ENCODE measurements at places on chromosomes 3 and 15.

DNA sequence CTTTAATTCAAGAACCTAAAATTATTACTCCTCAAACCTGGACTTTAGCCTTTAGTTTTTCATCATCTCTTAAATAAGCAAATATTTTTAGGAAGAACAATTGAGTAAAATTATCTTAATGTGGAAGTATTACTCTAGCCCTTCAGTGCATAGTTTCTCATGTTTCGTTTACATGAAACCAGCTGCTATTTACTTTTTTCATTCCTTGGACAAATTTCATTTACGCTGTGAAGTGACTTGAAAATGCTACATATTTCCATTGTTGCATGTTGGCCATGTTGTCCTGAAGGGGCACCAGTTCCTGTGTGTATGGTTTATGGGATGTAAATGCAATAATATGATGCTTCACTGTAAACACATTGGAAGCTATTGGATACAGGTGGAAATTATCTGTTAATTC is 49.9 kb downstream of the SLC25A26 start:
- no peak for DNase-seq

DNA sequence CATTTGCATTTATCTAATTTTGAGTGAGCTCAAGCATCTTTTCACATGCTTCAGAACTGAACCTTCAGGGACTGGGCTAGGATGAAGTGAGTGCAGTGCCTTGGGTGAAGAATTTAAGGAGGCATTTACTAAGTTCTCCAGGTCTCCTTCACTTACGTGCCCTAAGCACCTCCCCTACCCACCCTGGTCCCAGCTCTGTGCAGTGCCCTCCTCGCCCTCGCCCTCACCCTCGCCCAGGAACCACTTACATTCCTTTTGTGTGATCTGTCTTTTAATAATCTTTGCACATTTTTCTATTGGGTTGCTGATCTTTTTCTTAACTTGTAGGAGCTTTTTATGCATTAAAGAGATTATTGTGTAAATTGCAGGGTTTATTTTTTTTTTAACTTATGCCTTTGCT is 322.6 kb downstream of the THSD4 start:
- DNase-seq: no peak

- no peak for DNase-seq
These were observed 587.1 kb upstream of the ZNF717 start for GRCh38 chr3:76372497-76372896.

GRCh38 chr15:80992441-80992840 is 2.8 kb upstream of the MESD start:
- DNase-seq: no peak

DNA sequence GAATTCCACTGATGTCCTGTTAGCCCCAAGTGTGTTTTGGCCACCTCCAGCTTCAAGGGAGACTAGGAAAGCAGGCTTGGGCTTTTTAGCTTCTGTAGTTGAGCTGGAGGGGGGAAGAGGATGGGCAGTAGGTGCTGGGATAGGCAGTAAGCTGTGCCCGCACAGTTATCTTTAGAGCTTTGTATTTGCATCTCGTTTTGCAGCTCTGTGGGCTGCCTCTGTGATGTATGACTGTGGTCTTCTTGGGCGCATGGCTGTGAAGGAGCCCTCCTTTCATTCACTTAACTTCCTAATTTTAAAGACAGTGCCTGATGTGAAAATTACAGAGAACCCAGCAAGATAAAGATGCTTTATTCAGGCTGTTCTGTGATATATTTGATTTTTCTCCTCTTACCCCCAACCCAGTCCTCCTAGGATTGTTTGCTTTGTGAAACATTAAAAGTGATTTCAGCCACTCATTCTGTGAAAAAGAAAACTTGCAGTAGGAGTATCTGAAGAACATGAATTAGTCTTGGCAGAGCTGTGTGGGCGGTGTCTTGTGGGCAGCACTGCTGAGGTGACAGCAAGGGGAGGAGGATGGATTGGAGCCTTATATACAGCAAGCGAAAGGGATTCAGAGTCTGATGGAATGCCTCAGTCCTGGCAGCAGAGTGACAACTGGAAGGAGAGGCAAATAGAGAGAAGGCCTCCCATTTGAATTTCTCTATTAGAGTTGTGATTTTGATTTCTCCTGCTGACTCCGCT is 74.3 kb downstream of the LARS2 start:
- no peak for DNase-seq

GRCh38 chr3:73036694-73037591 is 24.5 kb upstream of the EBLN2 start:
- no peak for DNase-seq

- no peak for DNase-seq
These were observed 41.6 kb downstream of the WNT5A start for GRCh38 chr3:55445551-55445950.

DNA sequence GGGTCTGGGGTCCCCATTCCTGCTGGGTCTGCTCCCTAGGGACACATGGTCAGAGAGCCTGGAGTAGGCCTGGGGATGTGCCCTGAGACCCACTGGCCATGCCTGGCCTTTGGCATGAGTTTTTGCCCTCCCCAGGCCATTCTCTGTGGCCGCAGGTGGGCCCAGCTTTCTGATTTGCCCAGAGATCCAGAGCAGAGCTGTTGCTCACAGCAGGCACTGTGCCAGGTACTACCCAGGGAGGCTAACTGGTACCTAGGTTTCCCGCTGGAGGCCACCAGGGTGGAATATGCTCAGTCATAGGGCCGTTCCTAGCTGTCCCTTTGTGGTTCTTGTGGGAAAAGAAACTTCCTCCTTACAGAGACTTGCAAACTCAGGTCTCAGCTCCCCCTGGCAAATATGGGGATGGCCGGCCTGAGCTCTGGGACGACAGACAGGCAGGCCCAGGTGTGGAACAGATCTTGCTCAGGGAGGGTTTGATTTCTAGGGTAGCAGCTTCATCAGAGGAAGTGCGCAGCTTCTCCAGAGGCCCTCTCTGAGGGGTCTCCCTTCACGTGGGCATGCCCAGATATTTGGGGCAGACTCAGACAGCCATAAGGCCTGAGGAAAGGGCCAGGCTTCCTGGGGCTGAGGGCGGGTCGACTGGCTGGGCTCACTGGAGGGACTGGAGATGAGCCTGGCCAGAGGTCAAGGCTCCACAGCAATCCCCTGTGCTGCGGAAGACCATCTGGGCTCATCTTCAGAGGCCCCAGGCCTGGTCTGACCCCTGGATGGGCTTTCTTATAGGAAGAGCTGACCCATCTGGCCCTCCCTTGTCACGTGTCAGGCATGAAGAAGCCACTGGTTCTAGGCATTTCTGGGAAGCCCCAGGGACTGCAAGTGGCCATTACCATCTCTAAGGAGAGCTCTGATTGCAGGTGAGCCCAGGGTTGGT is 28.0 kb downstream of the ACAA1 start:
- DNase-seq: no peak

- no peak for DNase-seq
These were observed 30.4 kb downstream of the NXPE3 start for GRCh38 chr3:101809178-101810021.

DNA sequence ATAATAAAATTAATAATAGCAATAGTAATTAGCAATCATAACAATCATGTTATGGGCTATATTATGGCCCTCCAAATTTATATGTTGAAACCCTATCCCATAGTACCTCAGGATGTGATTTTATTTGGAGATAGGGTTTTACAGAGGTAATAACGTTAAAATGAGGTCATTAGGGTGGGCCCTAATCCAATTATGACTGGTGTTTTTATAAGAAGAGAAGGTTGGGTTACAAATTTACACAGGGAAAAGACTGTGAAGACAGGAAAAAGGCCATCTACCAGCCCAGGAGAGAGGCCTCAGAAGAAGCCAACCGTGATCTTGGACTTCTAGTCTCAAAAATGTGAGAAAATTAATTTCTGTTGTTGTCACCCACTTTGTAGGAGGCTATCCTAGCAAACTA is 353.1 kb downstream of the CHL1 start:
- DNase-seq: no peak

GRCh38 chr3:184186902-184187207 is 856 bp downstream of the ABCF3 start:
- DNase-seq: no peak

- DNase-seq: no peak
These were observed 24.2 kb upstream of the SLC30A4 start for GRCh38 chr15:45546789-45547188.

DNA sequence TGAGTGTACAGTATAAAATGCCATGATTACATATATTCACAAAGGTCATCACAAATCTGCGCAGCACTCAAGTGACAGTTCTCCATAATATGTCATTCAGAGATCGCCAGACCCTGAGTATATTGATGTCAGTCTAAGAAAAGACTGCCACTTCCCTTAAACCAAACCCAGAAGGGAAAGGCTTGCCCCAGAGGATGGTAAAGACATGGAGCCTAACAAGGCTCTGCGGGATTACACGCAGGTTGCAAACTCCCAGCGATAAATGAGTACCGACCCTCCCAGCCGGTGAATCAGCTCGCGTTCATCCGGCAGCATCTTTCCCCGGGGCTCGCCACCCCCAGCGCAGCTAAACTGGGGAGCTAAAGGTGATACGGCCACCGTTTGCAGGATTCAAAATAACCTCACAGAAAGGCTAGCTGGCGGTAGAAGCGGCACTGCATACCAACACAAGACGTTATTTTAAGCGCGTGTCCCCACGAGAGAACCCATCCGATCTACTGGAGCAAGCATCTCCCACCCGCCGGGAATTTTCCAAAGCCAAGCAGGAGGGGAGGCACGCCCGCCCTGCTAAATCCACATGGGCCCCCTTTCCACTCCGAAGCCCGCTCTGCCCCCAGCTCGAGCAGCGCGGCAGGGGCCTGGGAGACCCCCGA is 643 bp downstream of the MYO5A start:
- DNase-seq: no peak

All from stromal cell of bone marrow (primary cell).